ENCODE measurements at places on chromosomes 4 and X.

DNA sequence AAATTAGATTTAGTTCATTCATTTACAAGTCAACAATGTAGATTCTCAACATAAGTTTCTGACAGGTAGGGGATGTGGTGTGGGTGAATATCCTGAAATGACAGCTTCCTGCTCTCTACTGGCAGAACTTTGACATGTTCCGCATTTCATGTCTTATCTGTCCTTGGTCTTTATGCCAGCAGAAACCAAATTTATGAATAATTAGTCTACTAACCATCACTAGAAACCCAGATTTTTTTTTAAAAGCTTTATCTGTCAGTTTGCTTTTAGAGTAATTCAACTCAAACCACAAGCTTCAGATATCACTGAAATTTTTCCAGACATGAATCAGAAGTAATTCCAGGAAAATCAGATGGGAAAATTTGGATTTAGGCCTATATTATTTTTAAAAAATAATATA, 17.9 kb downstream of the COQ2 start:
- no peak for DNase-seq

DNA sequence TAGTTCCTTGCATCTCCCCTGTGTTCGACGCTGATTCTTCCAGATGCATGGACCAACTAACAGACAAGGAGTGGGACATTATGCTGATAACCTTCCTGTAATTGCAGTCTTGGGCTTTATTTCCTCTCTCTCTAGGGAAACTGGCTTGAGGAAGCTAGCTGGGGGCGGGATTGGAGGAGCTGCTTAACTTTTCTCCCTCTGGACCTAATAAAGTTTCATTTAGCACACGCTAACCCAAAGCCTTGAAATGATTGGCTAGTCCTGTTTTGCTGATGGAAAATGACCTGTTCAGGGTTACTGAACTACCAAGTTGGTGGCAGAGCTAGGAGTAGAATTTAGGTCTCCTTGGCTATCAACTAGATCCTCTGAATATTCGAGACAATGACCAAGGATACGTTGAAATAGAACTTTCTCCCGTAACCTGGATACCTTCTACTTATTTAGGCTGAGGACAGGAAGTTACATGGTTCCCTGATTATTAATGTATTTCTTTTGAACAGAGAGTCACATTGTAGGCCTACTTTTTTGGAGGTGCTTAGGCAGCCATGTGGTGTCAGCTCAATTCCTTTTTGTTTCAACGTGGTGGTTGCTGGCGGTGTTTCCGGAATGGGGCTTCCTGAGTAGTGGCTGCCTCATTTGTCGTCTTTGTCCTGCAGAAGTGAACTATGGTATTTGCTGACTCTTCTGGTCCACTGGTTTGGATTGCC, 2.0 kb downstream of the PGK1 start:
- DNase-seq: no peak

GRCh38 chr4:89301003-89301402, 6.6 kb downstream of the GPRIN3 start:
- DNase-seq: no peak

DNA sequence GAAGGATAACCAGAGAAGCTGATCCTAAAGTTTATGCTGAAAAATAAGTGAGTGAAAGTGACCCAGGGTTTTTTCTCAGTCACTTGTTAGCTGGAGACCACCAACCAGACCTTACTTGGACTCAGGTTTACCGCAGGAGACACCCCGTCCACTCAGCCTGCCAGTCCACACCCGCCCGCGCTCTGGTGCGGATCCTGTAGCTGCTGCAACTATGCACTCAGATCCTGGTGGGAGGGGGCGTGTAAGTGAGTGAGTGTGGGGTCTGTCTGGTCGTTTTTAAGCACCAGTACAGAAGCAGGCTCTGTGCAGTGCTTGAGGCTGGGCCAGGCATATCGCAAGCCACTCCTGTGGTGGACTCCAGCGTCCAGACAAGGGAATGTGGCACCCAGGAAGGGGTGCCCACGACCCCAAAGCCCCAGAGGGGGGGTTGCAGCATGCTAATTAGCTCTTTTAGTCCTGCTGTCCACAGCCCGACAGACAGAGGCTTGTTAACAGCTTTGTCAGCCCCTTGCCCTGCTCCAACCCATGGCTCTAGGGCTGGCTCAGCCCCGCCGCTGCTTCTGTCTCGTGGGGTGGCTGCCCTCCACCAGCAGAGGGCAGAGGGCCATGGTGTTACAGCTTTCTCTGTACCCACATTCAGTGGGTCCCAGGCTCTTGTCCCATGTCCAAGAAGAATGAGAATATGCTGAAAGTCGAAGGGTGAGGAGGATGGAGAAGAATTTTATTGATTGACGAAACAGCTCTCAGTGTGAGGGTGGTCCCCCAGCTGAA, 40.4 kb upstream of the PPP1R2C start:
- DNase-seq: no peak

DNA sequence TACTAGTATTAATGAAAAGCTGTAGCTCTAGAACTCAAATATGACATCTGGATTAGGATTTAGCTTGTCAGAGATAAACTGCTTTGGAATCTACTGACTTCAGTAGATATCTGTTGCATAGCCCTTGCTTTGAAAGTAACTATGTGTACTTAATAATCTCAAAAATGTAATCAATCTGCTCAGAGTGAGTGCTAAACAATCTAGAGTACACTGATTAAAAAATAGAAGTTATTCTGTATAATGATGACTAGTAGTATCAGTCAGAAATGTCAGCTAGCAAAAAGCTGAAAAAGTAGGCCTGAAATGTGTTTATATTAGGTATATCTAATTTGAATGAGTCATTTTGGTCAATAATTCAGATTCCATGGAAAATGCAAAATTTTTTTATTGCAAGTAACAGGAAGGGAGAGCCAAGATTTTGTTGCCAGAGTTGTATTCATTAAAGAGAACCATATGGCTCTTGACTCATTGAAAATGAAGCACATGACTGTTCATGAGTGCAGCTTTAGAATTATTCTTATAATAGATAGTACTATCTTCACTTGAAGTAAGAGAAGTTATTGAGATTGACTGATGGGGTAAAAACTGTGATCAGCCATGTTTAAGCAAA, 20.0 kb downstream of the CLCN3 start:
- no peak for DNase-seq

- DNase-seq: no peak
Measured at GRCh38 chr4:139167774-139168444, 9.1 kb downstream of the ELF2 start.

DNA sequence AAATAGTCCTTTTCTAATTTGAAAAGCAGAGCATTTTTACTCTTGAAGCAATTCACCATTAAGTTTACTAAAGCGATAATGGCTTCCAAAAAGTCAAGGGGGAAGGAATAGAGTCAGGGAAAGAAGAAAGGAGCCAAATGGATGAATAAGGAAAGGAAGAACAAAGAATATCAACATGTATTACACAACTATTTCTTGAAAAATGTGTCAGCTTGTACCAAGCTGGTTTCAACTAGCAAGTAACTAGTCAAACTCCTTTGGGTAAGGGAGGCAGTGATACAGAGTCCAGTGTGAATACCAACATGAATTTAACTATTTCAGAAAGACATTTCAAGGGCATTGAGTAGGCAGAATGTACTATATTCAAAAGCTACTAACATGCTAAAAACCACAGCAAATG, 112.1 kb downstream of the ARHGAP6 start:
- DNase-seq: no peak

GRCh38 chr4:118941149-118941548, 52.5 kb downstream of the SYNPO2 start:
- no peak for DNase-seq

DNA sequence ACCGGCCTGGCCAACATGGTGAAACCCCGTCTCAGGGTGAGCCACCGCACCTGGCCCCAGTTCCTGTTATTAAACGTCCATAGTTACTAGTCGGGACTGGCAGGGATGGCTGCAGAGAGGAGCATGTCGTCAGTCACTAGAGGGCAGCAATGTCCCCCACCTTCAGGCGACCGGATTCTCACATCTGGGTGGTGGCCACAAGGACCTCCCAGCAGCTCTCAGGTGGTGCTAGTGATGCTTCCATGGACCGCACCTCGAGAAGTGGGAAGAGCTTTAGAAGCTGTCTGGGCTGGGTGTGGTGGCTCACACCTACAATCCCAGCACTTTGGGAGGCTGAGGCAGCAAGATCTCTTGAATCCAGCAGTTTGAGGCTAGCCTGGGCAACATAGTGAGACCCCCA, 13.3 kb upstream of the IL3RA start:
- DNase-seq: no peak

DNA sequence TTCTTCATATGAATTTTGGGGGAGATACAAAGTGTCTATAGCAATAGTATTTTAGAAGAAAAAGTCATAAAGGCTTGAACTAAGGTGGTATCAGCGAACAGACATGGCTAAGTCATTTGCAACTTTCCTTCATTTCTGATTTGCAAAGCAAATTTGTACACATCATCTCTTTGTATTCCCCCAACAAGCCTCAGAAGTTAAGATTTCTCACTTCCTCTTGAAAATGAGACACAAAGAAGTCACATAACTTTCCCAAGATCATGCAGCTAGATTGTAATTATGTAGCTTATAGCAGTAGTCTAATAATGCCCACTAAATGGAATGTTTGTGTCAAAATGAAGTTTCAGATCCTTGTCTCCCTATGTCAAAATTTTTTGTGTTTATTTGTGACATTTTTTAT, 709.8 kb upstream of the HS3ST1 start:
- no peak for DNase-seq

DNA sequence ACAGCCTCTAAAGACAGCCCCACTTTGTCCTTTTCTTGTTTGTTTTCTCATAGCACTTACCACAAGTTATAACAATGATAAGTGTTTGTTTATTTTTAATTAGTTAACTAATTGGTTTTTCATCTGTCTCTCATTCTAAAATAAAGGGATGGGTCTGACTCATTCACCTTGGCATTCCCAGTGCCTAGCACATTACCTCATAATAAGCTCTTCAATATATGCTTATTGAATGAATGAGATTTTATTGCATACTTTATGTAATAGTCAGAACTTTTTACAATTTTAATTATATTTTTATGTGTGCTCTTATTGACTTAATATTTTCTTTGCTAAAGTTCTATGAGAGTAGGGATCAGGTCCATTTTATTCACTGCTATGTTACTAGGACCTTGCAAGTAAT, 22.8 kb upstream of the PRKG2 start:
- DNase-seq: no peak

DNA sequence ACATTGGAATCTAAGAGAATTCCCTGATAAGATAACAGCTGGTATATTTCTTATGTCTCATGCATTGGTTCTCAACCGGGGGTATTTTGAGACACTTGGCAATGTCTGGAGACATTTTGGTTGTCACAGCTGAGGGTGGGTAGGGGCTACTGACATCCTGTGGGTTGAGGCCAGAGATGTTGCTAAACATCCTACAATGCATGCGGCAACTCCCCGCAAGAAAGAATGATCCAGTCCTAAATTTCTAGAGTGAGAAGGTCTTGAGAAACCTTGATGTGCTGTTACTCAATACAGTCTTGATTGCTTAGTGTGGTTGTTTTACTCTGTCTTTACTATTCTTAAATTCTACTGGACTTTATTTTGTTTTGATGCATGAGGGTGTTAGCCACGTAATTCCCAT, 287.2 kb downstream of the FRMPD4 start:
- DNase-seq: no peak

DNA sequence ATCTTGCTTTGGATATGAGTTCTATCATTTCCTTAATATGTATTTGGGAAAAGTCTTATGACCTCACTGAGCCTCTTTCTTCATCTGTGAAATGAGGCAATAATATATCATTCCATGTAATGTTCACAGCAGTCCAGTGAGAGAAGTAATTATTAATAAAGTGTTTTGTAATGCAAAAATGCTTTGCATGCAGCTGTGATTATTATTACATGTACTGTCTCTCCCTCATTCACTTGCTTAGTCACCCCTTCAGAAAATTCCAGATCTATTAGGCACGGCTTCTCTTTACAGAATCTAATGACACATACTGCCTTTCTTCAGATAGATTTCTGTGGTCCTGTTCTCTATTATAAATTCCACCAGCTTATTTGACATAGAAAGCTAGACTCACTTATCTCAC, 53.5 kb upstream of the FGF13 start:
- no peak for DNase-seq

GRCh38 chr4:75686346-75686745, 13.1 kb upstream of the G3BP2 start:
- no peak for DNase-seq

- no peak for DNase-seq
Measured at GRCh38 chrX:101655534-101655933, 4.1 kb downstream of the ARMCX2 start.

DNA sequence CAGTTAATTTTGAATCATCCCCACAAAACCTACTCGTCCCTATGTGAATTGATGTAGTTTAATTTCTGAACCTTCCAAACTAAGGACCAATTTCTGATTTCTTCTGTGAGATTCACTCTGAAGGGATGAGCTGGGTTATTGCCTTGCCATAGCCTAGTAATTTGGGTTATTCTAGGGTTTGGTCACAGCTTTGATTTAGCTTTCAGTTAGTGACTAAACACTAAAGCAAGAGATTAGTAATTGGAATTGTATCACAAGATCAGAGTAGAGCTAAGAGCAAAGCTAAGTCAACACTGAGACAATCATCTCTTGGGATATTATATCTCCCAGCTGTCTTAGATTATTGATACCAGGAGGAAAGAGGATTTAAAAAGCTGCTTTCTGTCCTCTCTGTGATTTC, 588.0 kb downstream of the CCSER1 start:
- no peak for DNase-seq

GRCh38 chrX:120604361-120604782, 471 bp downstream of the MCTS1 start:
- DNase-seq: peak; percentile 39

GRCh38 chrX:80014141-80014940, at the start of gene TBX22:
TSS of gene TBX22 (plus strand) at chrX:80014753. CDS start at chrX:80022270, 7,517 bp downstream.
- no peak for DNase-seq

DNA sequence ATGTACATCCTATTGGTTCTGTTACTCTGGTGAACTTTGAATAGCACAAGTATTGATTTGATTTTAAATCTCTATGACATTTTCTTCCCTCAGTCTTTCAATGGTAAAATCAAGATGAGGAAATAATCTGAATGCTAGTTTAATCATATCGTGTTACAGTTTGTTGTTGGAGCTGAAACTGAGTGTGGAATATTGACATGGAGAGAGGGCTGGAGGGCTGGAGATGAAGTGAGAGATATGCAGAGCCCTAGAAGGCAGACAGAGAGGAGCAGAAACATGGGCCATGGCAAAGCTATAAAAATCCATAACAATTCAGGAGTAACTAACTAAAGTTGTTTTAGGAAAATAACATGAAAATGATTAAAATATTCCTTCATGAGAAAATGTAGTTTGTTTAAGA, 141.1 kb downstream of the BANK1 start:
- DNase-seq: no peak

Data from left hindlimb (tissue), 1 donor.